ENCODE measurements at places on chromosomes 13 and 19.

- DNase-seq, result no peak
These were observed 63.0 kb upstream of the ZNF536 start for GRCh38 chr19:30309176-30309575.

DNA sequence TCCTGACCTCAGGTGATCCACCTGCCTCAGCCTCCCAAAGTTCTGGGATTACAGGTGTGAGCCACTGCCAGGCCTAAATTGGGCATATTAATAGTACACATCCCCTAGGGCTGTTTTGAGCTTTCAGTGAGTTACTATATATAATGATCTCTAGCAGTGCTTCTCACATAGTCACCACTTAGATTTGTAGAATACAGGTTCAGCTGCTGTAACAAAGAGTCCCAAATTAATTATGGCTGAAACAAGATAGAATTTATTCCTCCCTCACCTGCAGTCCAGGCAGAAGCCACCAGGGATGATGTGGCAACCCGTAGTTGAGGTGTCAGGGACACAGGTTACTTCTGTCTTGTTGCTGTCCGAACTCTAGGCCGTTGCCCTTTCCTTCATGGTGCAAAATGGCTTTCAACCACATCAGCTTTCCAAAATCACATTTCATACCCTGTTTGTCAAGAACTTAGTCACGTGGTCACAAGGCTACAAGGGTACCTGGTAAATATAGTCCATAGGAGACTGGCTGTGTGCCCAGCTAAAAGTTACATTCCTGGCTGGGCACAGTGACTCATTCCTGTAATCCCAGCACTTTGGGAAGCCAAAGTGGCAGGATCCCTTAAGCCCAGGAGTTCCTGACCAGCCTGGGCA, 2.9 kb downstream of the PROSER3 start:
- no peak for DNase-seq

DNA sequence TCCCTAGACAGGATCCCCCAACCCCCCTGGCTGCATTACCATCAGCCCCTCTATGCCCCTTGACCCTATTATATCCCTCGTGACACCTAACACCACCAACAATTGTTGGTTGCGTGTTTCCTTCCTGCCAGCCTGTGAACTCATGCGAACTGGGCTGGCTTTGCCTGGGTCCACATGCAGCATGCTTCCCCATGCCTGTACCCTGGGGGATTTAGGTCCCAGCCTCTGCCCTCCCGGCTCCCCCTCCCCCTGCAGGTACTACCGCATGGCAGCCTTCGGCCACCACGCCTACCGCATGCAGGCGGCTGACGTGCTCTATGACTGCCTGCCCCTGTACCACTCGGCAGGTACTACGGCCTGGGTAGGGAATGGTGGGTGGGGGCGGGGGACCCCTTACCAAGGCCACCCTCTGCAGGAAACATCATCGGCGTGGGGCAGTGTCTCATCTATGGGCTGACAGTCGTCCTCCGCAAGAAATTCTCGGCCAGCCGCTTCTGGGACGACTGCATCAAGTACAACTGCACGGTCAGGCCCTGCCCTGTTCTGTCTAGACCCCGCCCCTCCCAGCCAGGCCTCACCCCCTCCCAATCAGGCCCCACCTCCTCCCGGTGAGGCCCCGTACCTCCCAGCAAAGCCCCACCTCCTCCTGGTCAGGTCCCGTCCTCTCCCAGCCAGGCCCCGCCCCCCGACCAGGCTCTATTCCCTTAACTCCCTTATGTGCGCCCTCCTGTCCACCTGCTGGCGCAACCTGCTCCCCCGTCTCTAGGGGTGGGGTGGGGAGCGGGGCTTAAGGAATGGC, 18.5 kb downstream of the SLC27A1 start:
- DNase-seq, result peak; percentile 67

GRCh38 chr13:39254601-39255000, 216.3 kb downstream of the NHLRC3 start:
- DNase-seq, result no peak

DNA sequence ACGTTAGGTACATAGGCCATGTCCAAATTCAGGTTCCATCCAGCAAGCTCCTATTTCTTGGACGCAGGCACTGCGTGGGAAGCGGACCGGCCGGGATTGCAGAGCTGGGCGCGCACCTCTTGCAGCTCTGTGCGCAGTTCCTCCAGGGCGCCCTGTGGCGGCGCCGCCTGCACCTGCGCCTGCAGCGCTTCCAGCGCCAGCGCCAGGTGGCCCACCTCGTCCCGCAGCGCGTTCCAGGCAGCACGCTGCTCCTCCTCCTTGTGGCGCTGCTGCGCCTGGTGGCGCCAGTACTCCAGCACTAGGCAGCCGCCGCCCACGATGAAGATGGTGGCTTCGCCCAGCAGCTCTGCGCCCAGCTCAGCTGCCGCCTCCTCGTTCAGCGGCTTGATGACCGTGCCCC, 31.1 kb downstream of the OPA3 start:
- DNase-seq, result no peak

DNA sequence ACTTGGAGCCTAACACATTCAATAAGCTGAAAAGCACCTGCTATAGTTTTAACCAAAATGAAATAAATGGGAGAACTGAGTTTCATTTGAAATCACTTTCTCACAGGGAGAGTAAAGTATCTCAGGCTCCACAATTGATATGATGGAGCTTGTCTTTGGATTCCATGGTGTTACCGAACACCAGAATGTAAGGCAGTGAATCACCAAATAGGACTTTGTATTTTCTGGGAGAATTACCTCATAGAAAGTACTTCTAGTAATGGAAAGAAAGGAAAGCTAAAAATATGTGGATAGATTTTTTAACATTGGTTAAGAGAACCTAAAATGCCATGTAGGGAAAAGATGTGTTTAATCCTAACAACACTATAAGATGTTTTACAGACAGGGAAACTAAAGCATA, 123.6 kb downstream of the NALCN start:
- DNase-seq, result no peak

- no peak for DNase-seq
These were observed 5.2 kb upstream of the ADPRHL1 start for GRCh38 chr13:113458253-113459065.

GRCh38 chr19:12790628-12791344, 500 bp upstream of the JUNB start:
- no peak for DNase-seq

DNA sequence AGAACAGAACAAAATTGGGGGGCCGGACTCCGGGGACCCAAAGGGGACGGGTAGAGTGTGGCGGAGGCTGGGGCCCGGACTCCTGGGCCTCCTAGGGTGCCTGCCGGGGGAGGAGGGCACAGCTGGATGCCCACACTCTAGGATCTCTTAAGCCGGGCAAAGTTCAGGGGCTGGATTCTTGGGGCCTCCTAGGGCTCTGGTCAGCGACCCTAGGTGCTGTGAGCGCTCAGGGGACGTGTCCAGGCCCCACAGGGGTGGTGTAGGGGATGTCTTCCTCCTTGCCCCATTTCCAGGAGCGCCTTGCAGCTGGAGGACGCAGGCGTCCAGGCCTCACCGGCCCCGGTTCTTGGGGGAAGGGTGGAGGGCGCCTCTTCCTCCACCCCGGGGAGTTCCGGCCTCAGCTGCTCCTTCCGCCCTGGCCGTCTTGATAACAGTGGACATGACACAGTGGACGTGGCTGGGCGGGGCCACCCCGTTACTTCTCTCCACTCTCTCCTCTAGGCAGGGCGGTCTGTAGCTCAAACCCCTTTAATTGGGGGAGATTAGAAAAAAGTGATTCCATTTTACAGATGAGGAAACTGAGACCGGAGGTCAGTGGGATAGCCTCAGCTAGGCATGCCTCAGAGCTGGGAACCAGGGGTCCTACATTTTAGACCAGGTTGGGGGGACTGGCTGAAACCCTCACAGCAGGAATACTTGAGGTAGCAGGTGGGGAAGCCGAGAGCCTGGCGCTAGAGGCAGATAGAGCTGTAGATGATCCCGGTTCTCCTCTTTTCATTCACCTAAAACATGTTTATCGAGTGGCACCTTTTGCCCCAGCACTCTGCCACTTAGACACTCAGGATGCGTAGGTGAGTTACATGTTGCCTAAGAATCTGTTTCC, 705 bp downstream of the STXBP2 start:
- peak; percentile 39 for DNase-seq
